ENCODE measurements at places on chromosomes 12 and 14.

- DNase-seq: no peak
These were observed 76.1 kb downstream of the ALG10B start for GRCh38 chr12:38392554-38393144.

DNA sequence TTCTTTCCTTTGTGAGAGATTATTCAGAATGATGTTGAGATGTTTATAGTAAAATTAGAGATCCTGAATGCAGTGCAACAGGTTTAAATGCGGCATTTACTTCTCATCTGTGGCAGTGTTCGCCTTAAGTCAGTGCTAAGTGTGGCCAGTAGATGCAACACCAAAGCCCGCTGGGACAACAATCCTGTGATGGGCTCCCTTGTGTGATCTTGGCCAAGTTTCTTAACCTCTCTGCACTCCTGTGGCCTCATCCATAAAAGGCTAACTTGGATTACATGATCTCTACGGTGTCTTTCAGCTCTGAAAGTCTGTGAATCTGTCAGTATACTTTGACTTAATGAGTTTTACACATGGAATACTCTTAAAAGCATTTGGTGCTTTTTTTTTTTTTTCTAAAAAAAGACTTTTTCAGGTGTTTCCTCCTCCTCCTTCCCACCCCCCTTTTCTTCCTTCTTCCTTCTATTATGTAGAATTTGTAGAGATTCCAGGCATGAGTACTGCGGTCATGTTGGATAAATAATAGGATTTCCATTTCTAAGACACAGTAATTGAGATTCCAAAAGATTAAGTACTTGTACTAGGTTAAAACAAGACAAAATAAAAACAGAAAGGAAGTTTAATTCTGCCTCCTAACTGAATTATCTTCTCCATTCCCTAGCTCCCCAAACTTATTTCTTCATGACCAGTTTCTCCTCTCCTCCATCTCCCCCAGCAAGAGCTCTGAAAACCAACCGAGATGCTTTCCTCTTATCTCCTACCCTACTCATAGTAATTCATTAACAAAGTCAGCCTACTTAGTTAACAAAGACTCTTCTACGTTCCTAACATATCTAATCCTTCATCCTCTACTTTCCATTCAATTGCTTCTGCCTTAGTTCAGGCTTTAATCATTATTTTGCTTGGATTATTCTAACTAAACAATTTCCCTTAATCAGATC, 42.2 kb upstream of the NAV3 start:
- DNase-seq: no peak

GRCh38 chr14:101351769-101352168, 209.5 kb upstream of the DIO3 start:
- no peak for DNase-seq

DNA sequence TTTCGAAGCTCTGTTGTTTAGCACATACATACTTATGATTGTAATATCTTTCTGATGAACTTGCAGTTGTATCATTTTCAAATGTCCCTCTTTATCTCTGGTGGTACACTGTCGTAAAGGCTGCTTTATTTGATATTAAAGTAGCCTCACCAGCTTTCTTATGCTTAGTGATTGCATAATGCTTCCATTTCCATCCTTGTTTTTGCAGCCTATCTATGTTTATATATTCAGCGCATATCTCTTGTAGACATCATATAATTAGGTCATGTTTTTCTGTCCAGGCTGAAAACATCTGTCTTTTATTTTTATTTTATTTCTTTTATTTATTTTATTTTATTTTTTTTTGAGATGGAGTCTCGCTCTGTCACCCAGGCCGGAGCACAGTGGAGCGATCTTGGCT, 34.6 kb downstream of the ACAD10 start:
- no peak for DNase-seq

- DNase-seq: no peak
These were observed 24.3 kb upstream of the RGS6 start for GRCh38 chr14:71907793-71908515.

DNA sequence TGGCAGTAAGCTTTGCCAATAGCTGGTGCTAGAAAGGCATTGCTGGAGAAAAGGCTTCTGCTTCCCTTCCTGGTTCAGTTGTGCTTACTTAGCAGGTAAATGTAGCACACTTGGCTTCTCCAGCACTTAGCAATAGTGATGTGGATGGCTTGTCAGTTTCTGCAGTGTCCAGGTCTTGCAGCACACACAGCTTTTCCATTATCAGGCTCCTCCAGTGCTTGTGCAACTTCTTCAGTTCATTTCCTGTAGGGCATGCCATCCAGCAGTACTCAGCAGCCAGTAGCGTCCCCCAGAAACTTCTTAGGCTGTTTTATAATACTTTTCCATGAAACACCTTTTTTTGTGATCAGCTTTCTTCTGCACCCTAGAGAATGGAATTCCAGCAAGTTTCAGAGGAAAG, 154.6 kb downstream of the SLC6A15 start:
- no peak for DNase-seq

DNA sequence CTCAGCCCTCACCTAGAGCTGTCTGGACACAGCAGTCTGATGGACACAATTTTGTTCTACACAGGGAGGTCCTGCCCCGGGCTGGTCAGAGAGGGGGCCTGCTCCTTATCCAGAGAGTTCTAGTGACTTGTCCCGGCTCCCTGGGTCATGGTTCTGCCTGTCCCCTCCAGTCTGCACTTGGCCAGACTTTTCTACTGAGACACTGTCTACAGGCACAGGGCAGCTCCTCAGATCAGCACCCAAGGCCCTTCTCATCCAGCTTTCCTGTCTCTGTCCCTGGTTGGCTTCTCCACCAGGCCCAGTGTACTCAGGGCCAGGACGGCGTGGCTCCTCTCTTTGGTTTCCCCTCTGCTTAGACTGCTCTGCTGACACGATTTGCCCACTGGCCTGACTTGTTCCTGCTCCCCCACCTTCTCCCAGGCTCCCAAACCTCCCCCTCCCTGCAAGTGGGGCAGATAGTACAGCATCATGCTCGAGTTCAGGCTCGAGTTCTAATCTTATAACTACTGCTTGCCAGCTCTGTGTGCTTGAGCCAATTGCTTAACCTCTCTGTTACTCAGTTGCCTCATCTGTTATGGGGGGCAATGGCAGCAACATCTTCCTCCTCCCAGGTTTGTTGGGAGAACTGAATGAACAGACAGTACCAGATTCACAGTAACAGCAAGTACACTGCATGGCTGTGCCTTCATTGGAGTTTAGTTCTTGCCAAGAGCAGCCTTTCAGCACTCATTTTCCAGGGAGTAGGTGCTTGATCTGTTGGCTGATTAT, 22.0 kb upstream of the COL2A1 start:
- no peak for DNase-seq

- DNase-seq: no peak
These were observed 125.8 kb downstream of the CCDC91 start for GRCh38 chr12:28316049-28316448.

GRCh38 chr12:44459569-44459968, 416.5 kb downstream of the NELL2 start:
- DNase-seq: no peak

DNA sequence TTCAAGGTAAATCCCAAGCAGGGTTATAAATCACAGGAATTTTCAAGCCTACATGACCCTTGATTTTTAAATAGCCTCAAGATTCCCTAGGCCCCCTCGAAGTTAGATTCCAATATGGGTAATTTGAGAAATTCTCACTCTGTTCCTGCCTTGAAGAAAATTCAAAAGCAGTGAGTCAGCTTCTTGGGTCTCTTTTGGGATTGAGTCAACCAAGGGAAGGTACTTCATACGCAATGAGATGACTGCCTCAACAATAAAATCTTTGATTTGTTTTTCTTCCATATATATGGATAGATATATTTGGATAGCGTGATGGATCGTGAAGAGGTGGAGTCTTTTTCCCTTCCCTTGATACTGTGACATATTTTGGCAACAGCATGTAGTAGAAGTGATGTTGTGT, 180.4 kb upstream of the ATP2B1 start:
- DNase-seq: no peak

DNA sequence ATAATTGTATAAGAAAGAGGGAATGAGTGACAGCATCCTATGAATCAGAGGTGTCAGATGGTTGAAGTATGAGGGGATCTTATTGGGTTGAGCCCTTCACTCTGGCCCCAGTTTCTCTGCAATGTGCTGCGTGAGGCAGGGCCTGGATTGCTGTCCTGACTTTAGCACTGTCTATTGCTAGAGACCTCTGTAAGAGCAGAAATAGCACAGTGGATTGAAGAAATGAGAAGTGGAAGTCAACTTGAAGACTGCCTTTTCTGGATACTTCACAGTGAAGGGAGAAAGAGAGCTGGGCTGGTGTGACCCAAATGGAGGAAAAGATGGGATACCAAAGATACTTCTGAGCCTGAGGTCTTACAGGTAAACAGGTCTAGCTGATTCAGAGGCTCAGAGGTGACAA, 5.8 kb downstream of the ASCL4 start:
- no peak for DNase-seq

DNA sequence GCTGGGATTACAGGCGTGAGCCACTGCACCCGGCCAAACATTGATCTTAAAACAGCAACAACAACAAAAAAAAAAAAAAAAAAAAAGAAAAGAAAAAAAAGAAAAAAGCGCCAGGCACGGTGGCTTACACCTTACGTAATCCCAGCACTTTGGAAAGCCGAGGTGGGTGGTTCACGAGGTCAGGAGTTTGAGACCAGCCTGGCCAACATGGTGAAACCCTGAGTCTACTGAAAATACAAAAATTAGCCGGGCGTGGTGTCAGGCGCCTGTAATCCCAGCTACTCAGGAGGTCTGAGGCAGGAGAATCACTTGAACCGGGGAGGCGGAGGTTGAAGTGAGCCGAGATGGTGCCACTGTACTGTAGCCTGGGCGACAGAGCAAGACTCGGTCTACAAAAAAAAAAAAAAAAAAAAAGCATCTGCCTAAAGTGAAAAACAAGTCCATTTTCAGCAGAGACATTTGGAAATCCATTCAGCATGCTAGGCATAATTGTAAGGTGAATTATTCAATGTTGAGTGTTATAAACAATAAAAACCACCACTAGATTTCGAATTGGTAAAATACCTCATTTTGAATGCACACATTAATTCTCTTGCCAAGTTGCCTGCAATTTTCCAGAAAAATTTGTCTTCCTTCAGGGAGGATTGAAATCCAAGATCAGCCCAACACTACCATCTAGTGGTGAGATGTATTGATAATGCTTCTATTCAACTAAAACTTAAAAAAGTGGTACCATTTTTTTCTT, 8.0 kb upstream of the CERS5 start:
- DNase-seq: no peak

DNA sequence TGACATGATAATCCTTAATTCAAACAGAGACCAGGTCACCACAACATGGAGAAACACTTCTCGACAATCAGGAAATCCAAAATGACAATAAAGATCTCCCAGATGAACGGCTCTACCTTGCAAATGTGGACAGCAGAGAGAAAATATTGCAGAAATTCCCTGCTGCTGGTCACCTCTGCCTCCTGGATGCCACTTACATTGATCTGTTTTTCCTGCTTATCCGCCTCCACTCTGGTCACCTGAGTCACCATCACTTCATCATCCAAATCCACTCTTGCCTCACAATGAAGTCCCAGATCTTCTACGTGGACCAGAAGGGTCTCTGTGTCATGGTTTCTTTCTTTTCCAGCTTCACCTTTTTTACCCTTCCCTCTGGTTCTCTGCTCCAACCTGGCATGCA, 21.1 kb downstream of the TTC9 start:
- DNase-seq: no peak

- no peak for DNase-seq
These were observed 62.9 kb upstream of the LHX5 start for GRCh38 chr12:113534555-113534954.

DNA sequence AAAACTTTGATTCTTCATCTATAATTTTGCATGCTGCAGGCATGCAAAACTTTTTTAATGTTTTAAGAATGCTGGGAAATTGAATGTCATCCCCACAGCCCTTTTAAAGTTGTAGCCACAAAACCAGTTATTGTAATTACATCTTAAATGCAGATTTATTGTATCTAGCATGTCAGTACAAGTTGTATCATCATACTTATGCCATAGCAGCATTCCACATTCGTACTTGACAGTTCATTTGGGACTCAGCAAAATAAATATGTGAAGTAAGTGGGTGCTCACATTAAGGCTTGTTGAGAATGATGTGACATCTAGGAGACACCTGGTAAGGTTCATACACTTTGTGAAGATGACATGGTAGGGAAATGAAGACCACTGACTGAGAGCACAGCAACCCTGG, 44.0 kb upstream of the GZMB start:
- DNase-seq: no peak

- no peak for DNase-seq
These were observed 291.4 kb upstream of the OR4E1 start for GRCh38 chr14:21965042-21965441.

- no peak for DNase-seq
These were observed 33.8 kb upstream of the IRF2BPL start for GRCh38 chr14:77062261-77062660.

DNA sequence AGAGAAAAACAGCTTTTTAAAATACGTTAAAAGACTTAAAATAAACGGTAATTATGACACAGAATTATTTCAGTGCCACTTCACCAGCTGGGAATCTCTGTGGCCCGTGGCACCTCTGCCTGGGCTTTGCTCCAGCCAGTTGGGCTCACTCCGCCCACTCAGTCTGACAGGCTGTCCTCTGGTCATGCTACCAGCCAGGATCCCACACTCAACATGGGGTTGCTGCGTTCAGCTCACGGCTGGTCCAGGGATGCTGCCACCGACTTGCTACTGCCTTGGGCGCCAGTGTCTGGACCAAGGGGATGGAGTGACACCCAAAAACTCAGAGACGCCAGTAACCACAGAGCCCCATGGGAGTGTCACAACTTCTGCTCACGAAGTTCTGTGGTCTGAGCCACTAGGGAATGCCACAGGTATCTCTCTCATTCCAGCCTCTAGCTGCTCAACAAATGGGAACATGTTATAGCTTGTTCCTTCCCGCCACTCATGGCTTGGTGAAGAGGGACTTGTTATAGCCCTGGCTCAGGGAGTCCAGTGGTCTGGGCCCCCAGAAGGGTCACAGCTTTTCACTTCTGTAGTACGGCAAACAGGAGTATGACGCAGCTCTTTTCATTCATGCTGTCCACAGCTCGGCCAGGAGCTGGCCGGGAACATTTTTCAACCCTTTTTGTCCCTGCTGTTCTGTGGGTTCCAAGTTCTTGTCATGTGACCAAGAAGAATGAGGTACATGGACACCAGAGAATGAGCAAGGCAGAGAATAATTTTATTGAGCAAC, 23.4 kb upstream of the ATXN7L3B start:
- DNase-seq: no peak

GRCh38 chr14:81435391-81436295, 35.5 kb upstream of the STON2 start:
- DNase-seq: peak; percentile 72

DNA sequence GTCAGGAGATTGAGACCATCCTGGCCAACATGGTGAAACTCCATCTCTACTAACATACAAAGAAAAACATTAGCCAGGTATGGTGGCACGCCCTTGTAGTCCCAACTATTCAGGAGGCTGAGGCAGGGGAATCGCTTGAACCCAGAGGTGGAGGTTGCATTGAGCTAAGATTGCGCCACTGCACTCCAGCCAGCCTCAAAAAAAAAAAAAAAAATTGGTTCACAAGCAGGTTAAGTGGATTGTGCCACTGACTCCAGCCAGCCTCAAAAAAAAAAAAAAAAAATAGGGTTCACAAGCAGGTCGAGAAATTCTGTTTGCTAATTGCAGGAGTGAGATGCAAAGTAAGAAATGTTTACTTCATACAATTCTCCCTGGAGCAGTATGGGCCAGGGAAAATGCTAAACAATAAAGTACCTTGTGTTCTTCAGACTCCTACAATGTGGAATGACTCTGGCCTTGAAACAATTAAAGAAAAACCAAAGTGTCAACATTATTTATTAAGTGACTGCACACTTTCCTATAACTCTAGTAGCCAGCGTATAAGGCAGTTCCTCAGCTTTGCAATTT, 6.1 kb downstream of the EDDM3B start:
- DNase-seq: no peak

- DNase-seq: no peak
These were observed 10.1 kb downstream of the DIABLO start for GRCh38 chr12:122215771-122216170.

- no peak for DNase-seq
These were observed 62.9 kb upstream of the PSMA6 start for GRCh38 chr14:35229084-35229791.
